ENCODE measurements at places on chromosomes 16 and 17.

- no peak for DNase-seq
Measured at GRCh38 chr16:3554351-3554928, 22.8 kb downstream of the NLRC3 start.

DNA sequence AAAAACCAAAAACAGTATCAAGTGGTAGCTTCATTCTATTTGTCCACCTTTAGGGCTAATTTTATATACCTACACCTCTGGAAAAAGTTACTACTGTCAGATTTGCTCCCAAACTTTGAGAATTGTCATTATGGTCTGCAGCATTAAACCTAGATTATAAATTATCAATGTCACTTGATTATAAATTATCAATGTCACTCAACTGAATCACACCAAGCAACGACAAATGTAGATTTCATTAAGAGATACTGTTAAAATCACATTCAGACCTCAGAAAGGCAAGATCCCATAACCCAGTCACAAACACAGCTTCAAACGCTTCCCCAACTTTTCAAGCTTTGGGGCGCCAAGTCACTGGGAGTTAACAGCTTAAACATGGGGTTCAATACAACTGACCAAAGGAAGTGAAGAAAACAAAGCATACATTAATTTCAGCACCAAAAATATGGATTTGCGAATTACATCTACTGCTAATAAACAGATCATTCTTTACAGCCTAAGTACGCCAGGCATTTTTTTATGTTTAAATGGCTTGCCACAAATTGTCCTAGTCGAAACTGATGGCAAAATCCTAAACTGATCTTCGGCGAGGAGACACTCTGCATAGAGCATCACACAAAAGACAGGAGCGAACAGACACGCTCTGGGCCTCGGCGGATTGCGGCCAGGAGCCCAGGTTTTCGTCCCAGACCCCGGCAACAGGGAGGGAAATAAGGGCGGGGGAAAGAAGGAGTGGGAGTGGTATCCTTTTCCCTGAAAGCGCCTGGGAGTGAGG, 981 bp downstream of the GLG1 start:
- peak; percentile 29 for DNase-seq

DNA sequence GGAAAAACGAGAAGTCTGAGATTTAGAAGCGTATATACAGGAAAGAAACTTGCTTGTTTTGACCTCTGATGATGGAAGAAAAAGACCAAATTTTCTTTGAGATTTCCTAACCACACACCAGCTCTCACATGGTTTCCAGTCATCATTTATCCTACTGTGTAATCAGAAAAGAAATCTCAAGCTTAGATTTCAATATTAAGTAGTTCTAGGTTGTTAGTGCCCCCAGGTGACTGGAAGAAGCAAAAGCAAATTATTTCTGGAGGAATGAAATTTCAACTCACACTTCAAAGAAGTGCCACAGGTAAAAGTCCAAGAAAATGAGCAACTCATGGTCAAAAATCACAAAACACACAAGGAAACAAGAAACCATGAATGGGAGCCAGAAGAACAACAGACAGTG, 51.8 kb upstream of the KDM6B start:
- DNase-seq, result no peak

GRCh38 chr17:28563475-28563874, 7.8 kb downstream of the PIGS start:
- no peak for DNase-seq

GRCh38 chr17:61368832-61369450, 30.7 kb upstream of the TBX2 start:
- no peak for DNase-seq

DNA sequence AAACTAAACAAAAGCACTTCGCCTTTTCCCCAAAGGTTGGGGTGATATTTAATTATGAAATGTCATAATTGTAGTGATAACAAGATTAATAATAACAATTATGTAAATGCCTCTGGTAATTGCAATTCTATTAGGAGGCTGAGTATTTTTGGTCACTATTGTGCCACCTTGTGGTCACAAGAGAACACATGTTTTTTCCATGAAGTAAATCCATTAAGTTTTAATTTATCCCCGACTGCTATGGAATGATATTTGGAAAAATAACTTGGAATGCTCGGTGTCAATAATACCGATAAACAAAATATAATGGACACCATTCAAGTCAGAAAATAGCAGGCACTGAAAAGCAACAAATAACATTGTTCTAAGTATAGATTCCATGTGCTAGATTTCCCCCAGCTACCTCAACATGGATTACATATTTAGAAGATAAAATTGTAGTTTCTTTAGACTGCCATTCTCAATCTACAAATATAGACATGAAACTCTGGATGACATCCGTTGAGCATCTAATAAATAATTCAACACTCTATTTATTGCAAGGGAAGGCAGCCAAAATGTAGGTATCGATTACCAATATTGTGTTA, 25.0 kb upstream of the KCNJ2 start:
- DNase-seq, result no peak

DNA sequence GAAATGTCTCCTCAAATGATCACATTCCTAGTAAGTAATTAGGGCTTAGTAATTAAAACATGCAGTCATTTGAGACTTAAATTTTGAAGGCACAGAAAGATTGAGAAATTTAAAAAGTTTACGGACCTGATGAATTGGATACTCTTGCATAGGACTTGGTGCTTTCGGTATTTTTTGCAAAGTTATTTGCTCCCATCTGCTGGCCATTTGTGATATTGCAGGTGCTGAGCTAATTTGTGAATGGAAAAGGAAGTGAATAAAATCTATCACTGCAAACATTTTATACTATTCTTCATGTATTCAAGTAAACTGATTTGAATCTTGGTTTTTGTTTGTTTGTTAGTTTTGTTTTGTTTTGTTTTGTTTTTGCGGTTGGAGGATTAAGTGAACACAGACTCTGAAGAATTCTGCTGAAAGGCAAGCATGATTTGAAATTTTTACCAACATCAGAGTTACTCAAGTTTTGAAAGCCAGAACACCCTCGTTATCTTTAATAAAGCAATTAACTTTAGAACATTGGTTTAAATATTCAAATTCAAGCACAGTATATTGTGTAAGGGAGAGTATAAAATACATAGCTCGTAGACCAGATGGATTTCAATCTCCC, 689.5 kb upstream of the RBFOX1 start:
- peak; percentile 29 for DNase-seq

- no peak for DNase-seq
Measured at GRCh38 chr16:51148678-51149228, 2.3 kb downstream of the SALL1 start.

GRCh38 chr17:79465011-79465680, 145.7 kb downstream of the RBFOX3 start:
- no peak for DNase-seq

- no peak for DNase-seq
Measured at GRCh38 chr17:57408071-57408811, 151.9 kb downstream of the MSI2 start.

GRCh38 chr17:78300962-78301820, 58.7 kb downstream of the SOCS3 start:
- DNase-seq, result no peak

DNA sequence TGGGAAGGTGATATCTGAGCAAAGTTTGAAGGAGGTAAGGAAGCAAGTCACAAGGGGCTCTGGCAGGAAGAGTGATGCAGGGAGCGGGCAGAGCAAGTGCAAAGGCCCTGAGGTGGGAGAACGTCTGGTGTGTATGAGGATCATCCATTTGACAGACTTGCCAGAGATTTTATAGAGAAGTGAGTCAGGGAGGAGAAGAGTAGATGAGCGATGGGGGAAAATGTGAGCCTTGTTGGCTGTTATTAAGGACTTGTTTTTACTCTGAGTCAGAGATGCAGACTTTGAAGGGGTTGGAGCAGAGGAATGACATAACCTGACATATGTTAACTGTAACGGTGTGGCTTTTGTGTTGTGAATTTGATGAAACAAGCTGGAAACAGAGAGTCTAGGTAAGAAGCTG, 3.5 kb upstream of the CLEC10A start:
- no peak for DNase-seq

DNA sequence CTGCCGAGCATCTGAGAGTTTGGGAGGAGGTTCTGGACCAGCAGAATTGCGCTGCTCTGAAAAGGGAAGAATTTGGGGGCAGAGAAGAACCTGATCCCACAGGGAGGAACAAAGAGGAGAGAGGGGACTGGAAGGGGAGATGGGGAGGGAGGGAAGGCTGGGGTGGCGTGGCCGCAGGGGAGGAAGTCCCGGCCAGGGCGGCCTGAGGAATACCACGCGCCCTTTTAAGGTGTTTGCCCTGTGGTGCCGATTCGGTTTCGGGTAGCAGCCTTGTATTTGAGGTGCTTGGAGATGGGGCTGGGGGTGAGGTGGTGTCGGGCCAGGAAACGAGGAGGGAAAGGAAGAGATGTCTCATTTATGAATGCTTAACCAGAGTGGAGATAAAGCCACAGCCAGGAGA, 51.3 kb downstream of the AKAP1 start:
- no peak for DNase-seq

DNA sequence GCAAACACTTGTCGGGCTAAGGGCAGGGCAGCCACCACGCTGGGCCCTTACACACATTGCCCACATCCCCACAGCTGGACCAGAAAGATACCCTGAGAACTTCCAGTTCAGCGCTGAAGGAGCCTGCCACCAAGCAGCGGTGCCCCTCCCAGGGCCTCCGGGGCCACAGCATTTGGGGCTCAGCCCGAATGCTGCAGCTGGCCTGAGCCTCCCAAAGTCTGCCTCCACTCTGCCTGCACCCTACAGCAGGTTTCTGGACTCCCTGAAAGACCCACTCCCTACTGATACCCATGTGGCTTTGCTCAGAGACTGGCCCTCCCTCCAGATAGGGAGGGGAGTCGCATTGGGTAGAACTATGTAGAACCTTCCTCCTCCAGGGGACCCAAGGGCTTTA, 1.5 kb downstream of the MCRIP1 start:
- DNase-seq, result peak; percentile 19

DNA sequence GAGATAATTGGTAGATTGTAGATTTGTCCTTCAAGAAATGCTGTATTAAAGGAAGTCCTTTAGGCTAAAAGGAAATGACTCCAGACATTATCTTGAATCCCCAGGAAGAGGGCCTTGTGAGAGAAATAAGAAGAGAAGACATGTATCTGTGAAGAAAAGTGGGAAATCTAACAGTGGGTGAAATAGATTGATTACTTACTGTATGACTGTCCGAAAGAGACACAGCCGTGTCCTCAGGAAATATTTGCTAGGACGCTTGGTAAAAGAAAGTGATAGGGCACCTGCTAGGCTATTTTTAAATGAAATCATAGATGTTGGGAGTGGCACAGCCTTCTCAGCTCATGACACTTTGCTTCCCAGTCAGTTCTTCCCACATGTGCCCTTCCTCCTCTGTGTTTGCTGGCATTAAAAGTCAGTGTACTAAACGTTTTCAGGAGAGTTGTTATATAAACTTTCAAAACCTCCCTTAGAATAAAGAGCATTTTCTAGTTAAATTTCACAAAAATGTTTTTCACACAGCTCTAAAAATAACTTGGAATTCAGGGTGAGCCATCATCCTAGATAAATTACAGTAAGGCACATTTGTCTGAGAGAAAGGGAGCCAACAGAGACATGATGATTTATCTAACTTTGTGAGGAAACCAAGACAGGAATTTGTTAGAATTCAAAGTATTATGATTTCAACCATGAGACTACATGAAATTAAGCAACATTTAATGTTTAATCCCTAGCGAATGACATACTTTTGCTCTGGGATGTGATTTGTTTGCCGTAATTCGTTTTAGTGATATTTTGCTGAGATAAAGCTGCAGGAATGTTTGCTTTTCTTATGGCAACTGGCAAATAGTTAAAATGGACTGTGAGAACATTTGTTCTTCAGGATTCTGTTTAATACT, 35.0 kb downstream of the DHRS7B start:
- no peak for DNase-seq

DNA sequence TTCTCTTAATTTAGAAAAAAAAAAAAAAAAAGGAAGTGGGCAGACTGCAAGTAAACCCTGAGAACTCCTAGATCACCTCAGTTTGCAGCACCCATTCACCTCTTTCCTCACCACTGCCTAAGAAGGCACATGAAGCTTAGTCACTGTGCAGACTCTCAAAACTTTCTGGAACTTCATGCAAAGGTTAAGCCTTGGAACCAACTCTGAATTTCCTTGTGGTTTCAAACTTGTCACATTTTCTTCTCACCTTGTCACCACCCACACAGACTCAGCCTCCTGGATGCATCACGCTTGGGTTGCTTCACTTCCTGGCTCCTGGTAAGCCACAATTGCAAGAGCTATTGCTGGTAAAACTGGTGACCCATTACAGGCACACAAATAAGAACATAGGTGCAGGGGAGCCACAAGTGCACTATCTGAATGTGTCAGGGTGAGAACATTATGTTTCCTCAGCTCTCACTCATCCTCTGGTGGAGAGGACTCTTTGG, 15.0 kb upstream of the CPD start:
- DNase-seq, result no peak

GRCh38 chr16:19926449-19927390, 42.1 kb upstream of the GPRC5B start:
- no peak for DNase-seq

GRCh38 chr17:33038740-33039139, 47.1 kb downstream of the SPACA3 start:
- DNase-seq, result peak; percentile 18

DNA sequence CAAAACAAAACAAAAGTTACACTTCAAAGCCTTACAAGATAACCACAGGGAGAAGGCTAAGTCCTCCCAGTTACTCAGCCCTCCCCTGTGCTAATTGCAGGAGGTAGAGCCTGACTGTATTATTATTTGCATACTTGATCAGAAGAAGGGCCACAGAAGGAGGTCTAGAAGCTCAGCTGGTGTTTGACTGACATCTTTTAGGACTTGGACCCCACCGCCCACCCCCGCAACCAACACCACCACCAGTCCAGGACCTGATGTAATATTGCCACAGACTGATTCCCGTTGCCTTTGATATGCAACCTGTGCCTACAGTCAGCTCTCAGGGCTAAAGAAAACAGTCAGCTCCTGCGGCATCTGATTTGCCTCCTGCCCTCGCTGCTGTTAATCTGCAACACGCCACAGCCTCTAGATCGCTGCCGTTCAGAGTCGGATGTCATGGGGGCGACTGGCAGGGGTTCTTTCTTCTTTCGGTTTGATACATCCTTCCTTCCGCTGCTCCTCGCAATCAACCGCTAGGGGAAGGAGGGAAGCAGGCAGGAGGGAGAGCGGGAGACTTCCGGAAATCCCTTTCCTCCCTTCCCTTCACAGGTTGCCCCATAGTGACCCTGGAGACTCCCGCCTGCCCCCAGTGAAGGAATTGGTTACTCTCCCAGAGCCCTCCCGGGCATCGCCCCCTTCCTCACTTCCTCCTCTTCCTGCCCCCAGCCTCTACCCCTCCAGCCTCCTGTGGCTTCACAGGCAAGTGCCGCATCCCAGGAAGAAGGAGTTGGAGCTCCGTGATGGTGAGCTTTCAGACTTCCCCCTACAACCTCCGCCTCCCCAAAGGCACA, 90.5 kb upstream of the SOX9 start:
- DNase-seq, result no peak

- no peak for DNase-seq
Measured at GRCh38 chr17:41932816-41933389, 2.5 kb downstream of the ODAD4 start.

DNA sequence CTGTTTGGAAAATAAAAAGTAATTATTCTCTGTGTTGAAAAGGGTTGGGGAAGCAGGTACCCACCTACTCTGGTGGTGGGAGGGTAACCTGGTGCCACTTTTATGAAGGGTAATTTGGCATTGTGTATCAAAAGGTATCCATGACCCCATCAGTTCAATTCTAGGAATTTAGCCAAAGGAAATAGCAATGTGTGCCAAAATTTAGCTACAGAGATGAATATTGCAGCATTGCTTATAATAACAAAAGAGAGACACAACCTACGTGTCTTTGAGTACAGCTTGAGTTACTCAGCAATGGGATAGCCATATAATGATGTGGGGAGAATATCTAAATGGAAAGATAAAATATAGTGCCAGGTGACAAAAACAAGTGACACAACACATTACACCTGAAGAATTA, 170.7 kb downstream of the NTN1 start:
- DNase-seq, result no peak
